CD4-positive, alpha-beta T cell treated with Interleukin-4 for 4 hours (primary cell): ENCODE measurements at places on chromosomes 5 and 9.

- DNase-seq: no peak
These were observed 42.7 kb upstream of the SPINK14 start for GRCh38 chr5:148125641-148126040.

GRCh38 chr9:13386935-13387733 lies 107.6 kb upstream of the MPDZ start:
- DNase-seq: no peak

DNA sequence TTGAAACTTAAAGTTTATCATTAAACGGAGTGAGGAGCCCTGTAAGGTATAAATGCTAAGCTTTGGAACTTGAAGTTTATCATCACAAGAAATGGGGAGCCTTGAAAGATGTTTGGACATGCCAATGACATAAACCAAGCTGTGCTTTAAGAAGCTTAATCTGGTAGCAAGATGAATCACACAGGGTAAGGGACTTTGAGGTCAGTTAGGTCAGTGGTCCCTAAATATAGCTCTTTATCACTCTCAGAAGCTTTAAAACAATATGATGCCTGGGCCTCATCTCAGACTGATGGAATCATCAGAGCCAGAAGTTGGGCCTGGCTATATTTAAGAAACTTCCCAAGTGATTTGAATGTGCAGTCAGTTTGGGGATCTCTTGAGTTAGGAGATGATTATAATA lies 85.7 kb downstream of the TNC start:
- no peak for DNase-seq

GRCh38 chr5:149640350-149640999 lies 59.2 kb downstream of the ARHGEF37 start:
- no peak for DNase-seq

GRCh38 chr5:43041669-43042175 lies 1.6 kb upstream of the ANXA2R start:
- DNase-seq: no peak

DNA sequence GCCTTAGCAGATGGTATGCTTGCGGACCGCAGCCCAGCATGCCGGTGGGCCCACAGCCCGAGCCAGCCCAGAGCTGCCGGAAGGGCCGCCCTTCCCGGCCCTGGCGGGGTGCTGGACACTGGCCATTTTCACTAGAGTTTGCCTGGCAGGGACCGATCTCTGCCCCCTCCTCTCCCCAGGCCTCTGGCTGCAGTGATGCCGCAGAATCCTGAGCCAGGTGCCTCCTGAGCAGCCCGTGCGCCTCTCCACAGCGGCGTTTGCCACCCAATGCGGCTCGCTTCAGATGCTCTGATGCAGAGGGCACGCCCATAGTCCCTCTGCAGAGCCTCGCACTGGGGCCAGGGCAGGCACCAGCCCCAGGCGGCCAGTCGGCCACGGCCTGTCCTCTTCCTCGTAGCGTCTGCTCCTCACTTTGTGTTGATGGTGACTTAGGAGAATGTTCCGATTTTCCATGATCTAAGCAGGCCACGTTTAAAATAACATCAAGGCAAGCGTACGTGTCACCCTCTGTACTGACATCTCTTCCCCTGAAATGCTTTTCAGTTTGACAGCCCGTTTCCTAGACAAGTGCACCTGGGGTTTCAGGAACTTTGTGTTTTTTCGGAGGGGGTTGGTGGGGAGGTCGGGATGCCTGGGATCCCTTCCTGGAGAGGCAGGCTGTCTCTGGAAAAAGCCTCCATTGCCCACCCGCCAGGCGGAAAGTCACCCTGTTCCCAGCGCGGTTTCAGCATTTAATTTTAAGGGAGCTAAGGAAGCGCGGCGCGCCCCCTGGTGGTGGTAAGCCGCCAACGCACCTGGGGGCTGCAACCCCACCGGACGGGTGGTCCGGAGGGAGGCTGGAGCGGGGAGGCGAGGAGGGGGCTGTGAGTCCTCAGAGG lies 29.8 kb upstream of the HMCN2 start:
- peak; percentile 51 for DNase-seq

- no peak for DNase-seq
These were observed 578.1 kb downstream of the CSNK1G3 start for GRCh38 chr5:124090115-124090514.

DNA sequence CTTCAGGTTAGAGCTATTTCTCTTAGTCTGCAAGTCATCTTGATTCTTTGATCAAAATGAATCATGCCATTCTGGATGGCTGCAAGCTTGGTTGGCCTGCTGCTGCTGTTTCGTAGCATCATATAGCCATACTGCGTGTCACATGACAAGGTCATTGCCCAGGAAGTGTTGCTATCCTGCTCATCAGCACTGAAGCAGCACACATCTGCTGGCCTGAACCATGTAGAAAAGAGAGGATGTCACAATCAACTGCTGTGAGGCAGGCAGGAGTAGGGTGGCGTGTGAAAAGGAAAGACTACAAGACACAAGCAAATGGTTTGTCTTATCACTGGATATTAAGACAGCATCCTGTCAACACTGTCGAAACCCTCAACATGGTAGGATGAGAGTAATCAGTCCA lies 376.7 kb upstream of the RORB start:
- no peak for DNase-seq

DNA sequence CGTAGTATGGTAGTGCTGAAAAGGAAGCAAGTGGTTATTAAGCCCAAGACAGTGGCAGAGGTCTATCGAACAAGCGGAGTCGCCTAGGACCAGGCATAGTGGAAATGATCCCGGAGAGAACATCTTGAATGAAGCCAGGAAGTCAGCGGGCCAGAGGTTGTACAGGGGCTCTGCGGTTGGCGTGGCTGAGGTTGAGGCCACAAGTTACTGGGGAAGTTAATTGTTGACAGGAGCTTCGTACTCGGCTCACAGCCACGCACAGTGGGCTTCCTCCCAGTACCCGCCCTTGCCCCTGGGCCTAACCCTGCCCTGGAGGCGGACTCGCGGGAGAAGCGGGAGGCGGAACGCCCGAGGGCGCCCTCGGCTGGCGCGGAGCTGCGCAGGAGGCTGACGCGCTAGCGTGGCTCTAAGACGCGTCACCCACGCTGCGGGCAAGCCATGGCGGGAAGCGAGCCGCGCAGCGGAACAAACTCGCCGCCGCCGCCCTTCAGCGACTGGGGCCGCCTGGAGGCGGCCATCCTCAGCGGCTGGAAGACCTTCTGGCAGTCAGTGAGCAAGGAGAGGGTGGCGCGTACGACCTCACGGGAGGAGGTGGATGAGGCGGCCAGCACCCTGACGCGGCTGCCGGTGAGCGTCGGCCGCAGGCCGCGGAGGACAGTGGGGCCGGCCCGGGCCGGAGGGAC lies at the start of gene FBXO4:
Gene FBXO4, plus strand, starts transcription at position 410 of the 683 bp plus-strand sequence. Its CDS starts 29 bp downstream, at position 439.
- peak; percentile 86 for DNase-seq

- no peak for DNase-seq
These were observed 20.5 kb downstream of the ELP1 start for GRCh38 chr9:108913391-108913790.

- no peak for DNase-seq
These were observed 10.5 kb downstream of the LURAP1L start for GRCh38 chr9:12785260-12785770.

- no peak for DNase-seq
These were observed 168.4 kb downstream of the TTLL11 start for GRCh38 chr9:121924700-121925099.
